NCI-H1930 (cell line): ENCODE measurements at places on chromosomes 2 and 18.

DNA sequence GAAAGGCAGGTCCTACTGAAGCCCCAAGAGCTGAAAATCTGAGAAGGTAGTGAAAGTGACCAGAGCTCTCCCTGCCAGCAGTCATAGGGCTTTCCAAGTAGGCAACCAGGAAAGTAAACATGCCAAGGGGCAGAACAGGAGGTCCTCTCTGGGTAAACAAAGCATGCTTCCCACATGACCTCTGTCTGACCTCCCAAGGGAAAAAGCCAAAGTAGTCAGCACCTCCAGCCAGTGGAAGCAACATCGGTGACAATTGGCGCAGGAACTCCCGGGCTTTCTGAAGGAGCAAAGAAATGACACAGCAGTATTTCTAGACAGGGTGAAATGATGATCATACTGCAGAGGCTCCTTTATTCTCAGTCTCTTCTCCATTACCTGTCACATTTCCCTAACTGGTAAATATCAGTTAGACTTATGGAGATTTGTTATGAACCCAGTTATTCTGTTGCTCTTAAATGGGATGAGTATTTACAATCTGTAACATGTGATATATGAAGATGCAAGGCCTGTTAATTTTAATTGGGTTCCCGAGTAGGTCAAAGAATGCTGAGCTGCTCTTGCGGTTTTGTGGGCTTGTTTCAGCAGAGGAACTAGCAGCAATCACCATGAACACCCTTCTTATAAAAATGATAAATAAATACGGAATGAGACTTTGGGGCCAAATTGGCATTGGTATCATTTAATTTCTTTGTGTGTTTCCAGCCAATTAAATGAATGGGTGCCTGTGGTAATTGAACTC lies 321.0 kb downstream of the RND3 start:
- DNase-seq: no peak

- DNase-seq: no peak
Observed at GRCh38 chr2:30465171-30465545, 18.1 kb downstream of the LCLAT1 start.

GRCh38 chr2:34126279-34126678 lies 527.2 kb upstream of the FAM98A start:
- DNase-seq: no peak

DNA sequence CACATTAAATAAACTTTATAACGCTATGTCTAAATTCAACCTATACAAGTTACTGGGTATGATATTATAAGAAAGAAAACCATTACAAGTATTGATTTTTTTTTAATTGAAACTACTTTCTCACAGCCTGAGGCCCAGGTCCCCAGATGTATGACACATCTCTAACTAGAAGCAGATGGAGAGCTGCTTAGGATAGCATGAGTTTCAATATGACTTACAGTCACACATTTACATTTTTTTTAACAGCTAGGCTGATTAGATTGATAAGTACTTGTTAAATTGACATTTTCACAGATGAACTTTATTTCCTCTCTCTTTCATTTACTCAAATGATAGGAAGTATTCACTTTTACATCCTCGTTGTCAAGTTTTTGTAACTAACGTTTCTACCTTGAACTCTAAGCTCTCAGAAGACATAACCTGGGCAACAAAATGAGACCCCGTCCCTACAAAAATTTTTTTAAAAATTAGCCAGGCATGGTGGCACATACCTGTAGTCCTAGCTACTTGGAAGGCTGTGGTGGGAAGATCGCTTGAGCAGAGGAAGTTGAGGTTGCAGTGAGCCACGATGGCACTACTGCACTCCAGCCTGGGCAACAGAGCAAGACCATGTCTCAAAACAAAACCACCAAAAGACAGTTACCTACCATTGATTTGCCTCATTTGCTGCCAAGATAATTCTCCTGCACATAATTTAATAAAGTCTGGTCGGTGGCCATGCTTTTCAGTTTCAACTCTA lies 52.4 kb downstream of the STK39 start:
- no peak for DNase-seq

DNA sequence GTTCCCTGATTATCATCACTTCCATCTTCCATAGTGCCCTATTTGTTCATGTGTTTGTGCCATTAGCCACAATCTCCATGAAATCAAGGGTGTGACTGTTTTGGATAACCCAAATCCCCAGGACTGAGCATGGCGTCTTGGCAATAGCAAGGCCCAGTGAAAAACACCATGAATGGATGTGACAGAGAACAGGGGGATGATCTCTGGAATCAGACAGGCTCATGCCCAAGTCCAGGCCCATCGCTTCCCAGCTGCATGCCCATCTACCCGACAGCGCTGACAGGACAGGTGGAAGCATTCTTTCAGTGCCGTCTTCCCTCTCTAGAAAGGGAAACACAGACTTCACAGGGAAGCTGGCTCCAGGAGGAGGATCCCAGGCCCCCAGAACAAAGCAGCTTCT lies 50.0 kb downstream of the HDLBP start:
- DNase-seq: no peak

DNA sequence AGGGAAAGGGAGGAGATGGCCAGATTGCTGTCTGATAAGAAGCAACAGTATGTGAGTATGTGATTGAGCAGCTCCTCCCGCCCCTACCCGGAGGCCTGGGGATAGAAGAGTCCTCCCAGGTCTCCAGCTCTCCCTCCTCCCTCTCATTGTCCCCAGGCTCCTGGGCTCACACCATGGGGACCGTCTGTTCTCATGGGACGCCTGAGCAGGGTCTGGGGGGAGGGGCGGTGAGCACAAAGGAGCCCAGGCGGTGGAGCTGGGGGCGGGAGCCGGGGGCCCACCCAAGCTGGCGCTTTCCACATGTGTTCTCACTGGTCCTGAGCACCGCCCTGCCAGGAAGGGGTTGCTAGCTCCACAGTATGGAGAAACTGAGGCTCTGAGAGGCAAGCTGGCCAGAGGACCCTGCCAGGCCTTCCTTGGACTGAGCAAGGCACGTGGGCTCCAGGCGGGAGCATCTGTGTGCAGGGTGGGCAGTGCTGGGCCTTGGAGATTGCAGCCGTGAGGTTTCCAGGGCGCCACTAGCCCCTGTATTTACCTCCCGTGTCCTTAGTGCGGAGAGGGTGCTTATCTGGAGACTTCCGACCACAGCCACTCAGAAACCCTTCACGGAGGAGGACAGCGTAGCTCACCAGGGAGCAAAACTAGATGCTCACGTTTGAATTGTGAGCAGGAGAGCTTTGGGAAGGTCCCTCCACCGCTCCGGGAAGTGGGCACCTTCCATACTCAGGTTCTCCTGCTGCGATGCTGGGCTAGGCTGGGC lies 37.4 kb downstream of the PDIA6 start:
- no peak for DNase-seq

DNA sequence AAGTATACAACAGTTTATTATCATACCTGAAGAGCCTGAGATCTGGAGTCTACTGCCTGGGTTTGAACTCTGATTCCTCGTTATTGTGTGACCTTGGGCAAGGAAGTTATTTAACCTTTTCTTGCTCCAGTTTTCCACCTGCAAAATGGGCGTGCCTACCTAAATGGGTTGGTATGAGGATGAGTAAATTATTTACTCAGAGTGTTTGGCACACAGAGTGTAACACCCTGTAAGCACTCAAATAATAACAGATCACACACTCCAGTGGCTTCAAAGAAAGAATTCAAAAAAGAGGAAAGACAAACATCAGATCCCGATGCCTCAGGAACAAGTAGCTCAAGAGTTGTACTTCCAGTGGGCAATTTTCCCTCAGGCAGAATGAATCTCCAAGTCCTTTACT lies 2.4 kb downstream of the SRD5A2 start:
- DNase-seq: no peak
